ENCODE measurements at places on chromosomes 12 and 14.

DNA sequence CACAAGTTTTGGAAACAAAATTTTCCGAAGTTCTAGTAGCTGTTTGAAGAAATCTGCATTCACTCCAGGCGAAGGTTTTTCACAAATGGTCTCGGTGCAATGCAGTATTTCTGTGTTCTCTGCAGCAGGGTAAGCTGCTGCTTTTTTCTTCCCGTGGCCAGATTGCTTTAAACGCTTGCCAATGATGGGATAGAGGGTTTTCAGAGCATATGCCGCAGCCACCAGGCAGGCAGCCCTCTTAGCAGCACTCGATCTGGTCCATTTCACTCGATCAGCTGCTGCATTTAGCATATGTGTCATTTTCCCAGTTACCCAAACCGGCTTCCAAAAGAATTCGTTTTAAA is 315 bp downstream of the ABCD2 start:
- no peak for DNase-seq

- DNase-seq, result no peak
Measured at GRCh38 chr12:1688086-1688710, 2.7 kb upstream of the ADIPOR2 start.

DNA sequence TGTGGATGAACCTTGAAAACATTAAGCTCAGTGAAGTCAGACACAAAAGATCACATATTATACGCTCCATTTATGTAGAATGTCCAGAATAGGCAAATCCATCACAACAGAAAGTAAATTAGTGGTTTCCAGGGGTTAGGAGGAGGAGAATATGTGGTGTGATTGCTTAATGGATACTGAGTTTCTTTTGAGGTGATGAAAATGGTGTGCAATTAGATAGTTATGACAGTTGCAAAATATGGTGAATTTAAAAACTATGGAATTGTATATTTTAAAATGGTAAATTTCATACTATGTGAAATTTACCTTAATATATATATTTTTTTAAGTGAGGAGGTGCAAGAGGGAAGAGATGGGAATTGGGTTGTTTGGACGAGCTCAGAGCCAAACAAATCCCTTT is 46.3 kb upstream of the KICS2 start:
- no peak for DNase-seq

- no peak for DNase-seq
Measured at GRCh38 chr12:95859344-95859816, 628 bp downstream of the SNRPF start.

DNA sequence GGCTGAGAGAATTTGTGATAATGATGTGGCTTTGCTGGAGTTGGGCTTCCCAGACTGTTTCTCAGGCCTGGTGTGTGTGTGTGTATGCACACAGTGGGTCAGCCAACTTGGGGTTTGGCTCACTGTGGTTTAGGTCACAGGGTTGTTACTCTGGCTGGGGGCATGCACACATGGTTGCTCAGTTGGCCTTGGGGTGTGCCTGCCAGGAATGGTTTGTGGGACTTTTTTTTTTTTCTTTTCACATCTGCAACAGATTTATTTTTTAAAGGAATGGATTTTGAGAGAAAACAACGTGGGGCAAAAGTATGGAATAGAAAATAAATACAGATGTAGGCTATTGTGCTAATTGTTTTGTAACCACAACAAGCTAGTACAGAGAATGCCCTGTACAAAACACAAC is 25.0 kb upstream of the GTF2A1 start:
- no peak for DNase-seq

DNA sequence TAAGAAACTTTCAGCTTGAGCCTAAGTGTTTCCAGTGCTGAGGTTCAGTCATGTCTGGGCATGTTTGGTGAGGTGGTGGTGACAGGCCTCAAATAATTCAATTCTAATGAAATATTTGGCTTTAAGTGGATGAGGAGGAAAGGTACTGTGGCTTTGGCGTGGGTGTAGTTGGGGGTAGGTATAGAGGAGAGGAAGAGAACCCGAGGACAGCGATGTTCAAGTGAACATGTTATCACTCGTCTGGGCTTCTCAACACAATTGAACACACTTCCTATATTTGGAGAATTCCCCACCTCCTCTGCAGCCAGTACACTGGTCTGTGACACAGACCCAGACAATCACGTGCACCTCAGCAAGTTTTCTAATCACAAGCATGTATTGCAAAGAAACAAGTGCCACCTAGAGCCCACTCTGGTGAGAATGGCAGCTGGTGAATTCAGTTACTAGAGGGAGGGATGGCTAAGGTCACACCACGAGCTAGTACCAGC is 53.0 kb downstream of the IFNG-AS1 start:
- DNase-seq, result peak; percentile 35

- no peak for DNase-seq
Measured at GRCh38 chr12:23025372-23026016, 400.5 kb downstream of the ETNK1 start.

DNA sequence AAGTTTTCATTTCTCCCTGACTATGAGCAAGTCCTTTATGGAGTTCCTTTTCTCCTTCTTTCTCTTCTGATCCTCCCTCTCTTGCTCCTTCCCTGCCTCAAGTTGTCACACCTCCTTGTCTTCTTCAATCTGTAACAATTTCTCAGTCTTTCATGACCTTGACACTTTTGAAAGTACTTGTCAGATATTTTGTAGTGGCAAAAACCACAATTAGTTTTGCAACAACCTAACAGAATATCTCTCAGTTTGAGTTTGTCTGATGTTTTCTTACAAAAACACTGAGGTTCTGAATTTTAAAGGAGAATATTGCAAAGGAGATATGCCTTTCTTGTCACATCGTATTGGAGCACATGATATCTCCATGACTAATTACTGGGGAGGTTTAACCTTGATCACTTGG is 4.1 kb upstream of the CRADD start:
- no peak for DNase-seq

GRCh38 chr14:77306851-77307496 is 13.7 kb downstream of the POMT2 start:
- DNase-seq, result no peak

DNA sequence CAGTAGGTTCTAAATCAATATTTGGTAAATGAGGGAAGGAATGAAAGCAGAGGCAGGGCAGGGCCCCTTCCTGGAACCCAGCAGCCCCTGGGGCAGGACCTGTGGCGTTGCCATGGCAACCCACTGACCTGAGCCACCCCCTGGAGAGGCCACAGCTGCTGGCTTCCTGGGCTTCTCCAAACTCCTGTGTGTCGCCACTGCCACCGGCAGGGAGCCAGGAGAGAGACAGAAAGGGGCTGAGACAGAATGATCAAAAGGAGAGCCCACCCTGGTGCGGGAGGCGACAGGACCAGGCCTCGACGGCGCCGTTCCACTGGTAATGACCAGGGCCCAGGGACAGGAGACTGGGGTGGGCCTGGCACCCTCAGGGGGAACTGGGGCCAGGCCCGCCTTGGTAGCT is 18.2 kb downstream of the RFX4 start:
- no peak for DNase-seq

- DNase-seq, result peak; percentile 68
Measured at GRCh38 chr14:60753264-60754119, 18.9 kb downstream of the MNAT1 start.

DNA sequence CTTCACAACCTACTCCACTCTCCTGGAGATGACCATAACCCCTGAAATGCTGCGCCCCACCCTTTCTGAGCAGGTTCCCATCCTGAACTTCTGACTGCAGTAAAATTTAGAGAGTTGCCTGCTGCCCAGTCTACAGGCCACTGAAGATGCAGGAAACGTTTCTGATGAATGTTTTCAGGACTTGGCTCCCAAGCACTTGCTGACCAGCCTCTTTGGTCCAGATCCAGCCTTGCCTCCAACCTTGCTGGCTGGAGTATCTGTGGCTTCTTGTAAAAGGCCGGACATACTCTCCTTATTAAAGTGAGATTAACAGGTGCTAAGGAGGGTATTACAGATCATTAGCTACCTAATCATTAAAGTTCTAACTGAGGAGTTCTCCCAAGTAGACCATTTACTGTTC is 70.3 kb upstream of the STXBP6 start:
- no peak for DNase-seq

DNA sequence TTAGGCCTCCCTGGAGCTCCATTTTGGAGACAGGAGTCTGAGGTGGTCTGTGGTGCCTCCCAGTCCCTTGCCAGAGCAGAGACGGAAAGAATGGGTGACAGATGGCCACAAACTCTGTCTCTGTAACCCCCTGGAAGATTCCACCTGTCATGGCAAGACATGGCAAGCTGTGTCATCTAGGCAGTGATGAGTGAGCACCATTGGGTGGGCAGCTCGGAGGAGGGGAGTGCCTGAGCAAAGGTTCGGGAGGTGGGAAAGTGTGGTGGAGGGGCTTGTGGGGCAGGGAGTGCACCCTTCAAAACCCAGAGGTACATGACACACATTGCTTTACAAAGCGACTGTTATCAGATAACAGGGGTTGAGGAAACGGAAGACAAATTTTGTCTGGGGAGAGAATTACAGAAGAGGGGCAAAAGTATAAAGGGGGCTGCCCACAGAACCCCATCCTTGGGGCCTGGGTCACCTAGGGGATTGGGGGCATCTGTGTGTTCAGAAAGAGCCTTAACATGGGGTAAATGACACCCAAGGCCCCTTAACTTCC is 3.5 kb downstream of the RIN3 start:
- DNase-seq, result no peak

GRCh38 chr12:47992776-47993175 is 11.5 kb downstream of the COL2A1 start:
- DNase-seq, result no peak

DNA sequence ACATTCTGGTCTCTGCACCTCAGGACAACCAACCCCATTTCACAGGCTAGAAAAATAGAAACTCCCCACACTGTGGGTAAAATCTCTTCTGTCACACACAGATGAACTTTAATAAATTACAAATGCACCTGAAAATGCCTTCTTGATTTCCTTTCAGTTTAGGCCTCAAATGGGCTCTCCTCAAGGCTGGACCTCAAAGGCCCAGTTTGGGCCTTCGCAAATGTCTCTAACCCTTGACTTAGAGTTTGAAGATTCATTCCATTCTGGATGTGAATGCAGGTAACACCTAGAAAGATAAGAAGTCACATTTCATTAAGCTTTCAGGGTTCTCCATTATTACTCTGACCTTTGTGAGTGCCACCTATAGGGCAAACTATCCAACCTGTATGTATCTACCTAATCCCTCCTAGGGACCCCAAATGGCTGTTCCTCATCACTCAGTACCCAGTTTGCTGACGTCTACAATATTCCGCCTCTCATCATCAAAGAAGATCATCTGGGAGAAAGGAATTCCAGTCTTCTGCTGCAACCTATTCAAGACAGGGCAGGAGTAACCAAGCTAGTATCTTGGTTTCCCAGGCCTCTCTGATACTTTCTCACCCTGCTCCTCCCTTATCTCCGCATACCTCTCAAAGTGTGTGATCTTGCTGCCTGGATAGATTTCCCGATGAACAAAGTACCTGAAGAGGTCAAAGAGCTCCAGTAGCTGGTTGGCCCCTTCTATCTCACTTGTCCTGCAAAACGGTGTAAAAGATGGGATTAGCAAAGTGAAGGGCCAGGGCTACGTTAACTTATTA is 776 bp upstream of the CHMP4A start:
- no peak for DNase-seq

GRCh38 chr14:33465846-33466700 is 484.8 kb downstream of the EGLN3 start:
- no peak for DNase-seq

- no peak for DNase-seq
Measured at GRCh38 chr14:94517248-94517640, 8.0 kb upstream of the SERPINA12 start.

- peak; percentile 74 for DNase-seq
Measured at GRCh38 chr12:53200458-53201176, 6.4 kb downstream of the ITGB7 start.

DNA sequence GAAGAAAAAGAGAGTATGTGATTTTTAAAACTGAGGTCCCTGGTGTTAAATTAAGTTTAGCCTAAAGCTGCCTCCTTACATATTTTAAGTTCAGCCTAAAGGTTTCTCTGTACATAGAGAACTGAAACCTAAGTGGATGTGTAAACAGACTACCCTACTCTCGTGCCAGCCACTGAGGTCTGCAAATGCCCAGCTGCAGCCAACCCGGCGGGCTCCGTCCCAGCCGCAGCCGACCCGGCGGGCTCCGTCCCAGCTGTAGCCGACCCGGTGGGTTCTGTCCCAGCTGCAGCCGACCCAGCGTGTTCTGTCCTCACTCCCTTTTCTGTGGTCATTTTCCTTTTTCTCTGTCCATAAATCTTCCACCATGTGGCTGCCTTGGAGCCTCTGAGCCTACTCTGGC is 97.2 kb upstream of the SFSWAP start:
- no peak for DNase-seq

DNA sequence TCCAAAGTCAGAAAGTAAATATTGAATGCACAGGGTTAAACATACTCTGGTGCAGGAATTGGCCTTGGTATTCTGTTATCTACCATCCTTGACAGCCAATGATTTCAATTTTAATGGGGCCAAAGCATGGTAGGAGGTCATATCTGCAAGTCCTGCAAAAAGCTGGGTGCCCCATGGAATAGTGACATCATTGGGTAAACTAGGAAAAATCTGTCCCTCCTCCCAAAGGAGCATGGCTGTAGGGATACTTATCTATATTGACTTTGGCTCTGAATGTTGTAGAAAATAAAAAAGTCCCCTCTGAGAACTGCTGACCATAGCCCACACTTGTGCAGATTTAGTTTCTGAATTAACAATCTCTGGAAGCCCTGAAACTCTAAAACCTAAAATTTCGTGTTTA is 403.2 kb upstream of the SEL1L start:
- no peak for DNase-seq

GRCh38 chr12:124466216-124467128 is 100.9 kb downstream of the NCOR2 start:
- peak; percentile 93 for DNase-seq

All from GM06990 (cell line).